Stimulated activated CD4-positive, alpha-beta T cell treated with anti-CD3 and anti-CD28 coated beads, Interleukin-1b, Interleukin-23, amount 100 ng/mL, for 4 hours (primary cell): ENCODE measurements at places on chromosomes 16 and 17.

- no peak for DNase-seq
Observed at GRCh38 chr16:3173892-3174617, 13.9 kb upstream of the OR1F1 start.

GRCh38 chr16:10679921-10680320 lies 14.8 kb downstream of the TEKT5 start:
- DNase-seq = no peak

- DNase-seq = no peak
Observed at GRCh38 chr16:50011707-50012106, 13.3 kb upstream of the CNEP1R1 start.

- no peak for DNase-seq
Observed at GRCh38 chr16:66069587-66069986, 296.9 kb upstream of the CDH5 start.

DNA sequence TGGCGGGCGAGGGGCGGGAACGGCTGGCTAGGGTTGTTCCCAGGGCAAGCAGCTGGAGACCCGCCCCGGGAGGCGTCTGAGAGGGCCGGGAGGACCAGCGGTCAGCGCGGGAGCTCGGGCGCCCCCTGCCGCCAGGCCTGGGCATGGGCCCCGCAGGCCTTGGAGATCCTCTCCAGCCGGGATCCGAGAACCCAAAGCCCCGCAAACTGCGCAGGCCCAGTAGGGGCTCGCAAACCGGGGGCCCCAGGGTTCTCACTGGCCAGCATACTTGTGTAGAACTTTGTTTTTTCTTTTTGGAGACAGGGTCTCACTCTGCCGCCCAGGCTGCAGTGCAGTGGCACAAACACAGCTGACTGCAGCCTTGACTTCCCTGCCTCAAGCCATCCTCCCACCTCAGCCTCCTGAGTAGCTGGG lies 20.8 kb upstream of the ZNF423 start:
- DNase-seq = no peak

DNA sequence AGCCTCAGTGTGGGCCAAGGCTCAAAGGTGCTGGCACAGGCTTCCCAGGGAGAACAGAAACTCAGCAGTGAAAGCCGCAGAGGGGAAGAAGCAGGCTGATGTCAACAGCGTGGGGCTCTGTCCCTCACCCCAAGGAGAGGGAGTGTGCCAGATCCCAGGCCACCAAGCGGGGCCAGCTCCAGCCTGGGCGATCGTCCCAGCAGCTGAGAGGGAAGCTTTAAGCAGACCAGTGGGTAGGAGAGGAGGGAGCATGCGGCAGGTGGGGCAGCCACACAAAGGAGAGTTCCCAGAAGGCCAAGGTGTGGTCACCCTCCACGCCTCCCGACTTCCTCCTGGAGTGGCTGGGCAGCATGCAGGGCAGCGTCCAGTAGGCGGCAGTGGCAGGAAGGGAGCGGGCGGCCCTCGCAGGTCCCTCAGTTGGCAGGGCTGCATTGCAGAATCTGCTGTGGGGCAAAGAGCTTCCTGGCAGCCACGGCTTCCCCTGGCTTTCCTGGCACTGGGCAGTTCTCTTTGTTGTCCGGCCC lies 6.0 kb downstream of the SYNGR2 start:
- no peak for DNase-seq

DNA sequence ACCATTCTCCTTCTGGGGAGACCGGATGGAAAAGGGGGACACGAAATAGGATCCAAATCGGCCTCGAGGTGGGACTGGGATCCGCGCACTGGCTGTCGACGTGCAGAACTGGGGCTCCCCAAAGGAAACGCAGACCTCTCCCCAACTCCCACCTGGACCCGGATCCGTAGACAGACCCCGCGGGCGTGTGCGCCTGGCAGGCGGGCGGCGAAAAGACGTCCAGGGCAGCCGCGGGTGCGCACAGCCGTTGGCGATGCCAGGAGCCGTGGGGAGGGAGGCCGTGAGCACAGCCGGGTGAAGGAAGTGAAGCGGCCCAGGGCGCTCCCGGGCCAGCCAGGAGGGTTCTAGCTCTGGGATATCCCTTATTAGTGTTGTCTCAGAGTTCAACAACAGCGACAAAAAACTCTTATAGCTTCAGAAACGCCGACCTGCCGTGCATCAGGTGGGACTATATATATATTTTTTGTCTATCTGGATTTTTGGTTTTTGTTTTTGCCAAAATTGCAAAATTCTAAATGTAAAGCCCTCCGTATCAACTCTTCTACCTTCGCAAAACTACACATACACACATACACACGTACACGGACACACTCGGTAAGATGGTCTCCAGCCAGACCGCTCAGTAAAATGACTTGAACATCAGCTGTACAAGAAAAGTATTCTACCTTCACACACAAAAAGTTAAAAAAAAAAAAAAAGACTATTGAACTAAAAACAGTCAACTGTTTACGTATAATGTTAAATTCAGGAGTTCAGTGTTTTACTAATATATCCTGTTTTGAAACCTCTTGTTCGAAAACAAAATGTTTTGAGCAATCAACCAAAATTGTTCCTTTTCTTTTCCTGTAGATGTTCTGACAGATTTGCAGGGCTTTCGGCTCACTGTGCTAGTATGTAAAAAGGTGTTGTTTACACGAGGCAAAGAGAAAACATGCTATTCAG lies 5.2 kb upstream of the AATF start:
- no peak for DNase-seq

- no peak for DNase-seq
Observed at GRCh38 chr17:44541884-44542581, 15.3 kb upstream of the FZD2 start.

DNA sequence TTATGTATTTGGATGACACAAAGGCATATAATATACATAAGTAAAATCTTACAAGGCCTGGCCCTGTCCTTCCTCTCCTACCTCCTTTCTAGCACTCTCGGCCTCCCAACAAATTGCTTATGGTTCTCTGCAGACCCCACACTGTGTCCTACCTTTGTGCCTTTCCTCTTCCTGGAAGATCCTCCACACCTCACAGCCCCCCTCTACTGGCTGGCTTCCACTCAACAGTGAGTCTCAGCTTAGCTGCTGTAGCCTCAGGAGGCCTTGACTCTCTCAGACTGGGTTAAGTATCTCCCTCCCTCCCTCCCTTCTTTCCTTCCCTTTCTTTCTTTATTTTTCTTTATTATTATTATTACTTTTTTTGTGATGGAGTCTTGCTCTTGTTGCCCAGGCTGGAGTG lies 8.3 kb upstream of the SLC52A1 start:
- no peak for DNase-seq

DNA sequence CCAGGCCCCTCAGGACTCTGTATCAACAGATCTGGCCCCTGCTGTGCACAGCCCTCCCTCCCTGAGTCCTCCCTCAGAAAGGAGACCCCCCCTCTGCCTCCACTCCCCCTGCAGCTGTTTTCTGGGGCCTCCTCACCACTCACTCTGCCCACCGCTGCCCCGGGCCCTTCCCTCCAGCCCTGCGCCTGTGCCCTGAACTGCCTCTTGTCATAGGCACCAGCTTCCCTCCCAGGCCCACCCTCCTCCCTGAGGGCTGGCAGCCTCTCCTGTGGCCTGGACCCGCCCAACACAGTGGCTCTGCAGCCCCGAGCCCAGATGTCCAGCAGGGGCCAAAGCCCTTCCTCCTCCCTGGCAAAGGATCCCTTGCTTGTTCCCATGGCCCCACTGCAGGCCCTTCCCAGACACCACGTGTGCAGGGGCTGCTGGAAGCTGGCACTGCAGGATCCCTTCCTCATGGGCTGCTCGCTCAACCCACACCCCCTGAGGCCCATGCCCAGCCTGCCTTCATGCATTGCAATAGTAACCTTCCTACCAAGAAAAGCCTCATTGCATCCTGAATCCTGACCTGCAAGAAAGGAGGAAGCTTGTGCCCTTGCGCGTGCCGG lies 25.8 kb downstream of the GNPTG start:
- DNase-seq = no peak

DNA sequence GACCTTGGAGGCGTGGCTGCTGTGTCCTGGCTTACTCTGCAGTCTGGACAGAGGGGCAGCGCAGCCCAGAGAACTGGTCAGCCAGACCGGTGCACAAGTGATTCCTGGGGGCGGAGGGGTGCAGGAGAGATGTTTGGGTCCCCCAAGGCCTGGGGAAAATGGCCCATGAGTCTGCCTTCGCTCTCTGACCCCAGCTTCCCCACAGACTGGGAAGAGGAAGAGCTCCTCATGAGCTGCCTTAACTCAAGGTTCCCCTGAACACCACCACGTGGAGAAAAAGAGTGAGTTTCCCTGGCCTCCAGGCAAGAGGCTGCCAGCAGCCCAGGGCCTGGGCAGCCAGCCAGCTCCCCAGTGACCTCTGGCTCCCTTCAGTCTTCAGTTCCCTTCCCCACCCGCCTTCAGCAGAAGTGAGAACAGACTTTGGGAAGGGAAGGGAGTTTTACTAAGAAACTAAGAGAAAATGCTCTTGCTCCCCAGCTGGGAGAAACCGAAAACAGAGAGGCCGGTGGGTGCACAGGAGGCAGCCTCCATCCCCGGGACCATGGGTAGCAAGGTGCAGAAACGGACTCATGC lies 2.0 kb upstream of the C17orf99 start:
- no peak for DNase-seq

DNA sequence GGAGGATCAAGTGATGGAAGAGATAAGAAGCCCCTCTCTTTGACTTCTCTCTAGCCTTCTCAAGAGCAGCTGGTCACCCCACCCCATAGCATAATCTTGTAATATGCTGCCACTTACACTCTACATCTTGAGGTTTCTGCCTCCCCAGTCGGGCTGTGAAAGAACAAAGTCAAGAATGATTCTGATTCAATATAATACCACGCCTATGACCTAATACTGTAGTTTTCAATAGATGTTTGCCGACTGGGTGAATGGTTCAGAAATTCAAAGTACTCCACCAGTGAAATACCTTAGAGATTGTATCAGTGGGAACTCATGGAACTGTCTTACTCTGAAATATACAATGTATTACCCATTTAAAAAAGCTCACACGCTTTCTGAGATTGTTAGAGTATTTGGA lies 93.0 kb upstream of the ZFHX3 start:
- DNase-seq = no peak

- no peak for DNase-seq
Observed at GRCh38 chr16:11289202-11289601, 8.1 kb upstream of the PRM1 start.

GRCh38 chr17:66715745-66716156 lies 119.2 kb upstream of the CACNG5 start:
- no peak for DNase-seq

- no peak for DNase-seq
Observed at GRCh38 chr17:77087650-77088454, 52.9 kb upstream of the SEC14L1 start.

- DNase-seq = no peak
Observed at GRCh38 chr16:8782673-8783072, 14.8 kb downstream of the TMEM186 start.

GRCh38 chr16:23398987-23399805 lies 53.8 kb downstream of the COG7 start:
- no peak for DNase-seq

- DNase-seq = no peak
Observed at GRCh38 chr17:19024101-19025078, 19.8 kb upstream of the FAM83G start.

DNA sequence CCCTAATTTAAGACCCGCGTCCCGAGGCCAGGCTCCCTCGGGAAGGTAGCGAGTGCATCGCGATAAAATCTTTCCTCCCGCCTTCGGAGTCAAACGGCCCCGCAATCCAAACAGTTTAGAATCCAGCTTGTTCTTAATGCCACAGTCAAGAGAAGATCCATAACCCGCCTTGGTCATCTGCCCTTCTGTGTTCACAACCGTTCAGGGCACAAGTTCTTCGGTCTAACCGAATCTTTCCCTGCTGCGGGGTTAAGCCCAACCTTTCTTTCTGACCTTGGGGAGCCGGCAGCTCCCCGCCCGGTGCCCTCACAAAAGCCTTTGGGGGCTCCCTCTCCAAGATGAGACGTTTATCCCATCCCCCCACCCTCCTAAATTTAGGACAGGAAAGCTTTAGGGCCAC lies 30.3 kb downstream of the CPSF4L start:
- DNase-seq = no peak

DNA sequence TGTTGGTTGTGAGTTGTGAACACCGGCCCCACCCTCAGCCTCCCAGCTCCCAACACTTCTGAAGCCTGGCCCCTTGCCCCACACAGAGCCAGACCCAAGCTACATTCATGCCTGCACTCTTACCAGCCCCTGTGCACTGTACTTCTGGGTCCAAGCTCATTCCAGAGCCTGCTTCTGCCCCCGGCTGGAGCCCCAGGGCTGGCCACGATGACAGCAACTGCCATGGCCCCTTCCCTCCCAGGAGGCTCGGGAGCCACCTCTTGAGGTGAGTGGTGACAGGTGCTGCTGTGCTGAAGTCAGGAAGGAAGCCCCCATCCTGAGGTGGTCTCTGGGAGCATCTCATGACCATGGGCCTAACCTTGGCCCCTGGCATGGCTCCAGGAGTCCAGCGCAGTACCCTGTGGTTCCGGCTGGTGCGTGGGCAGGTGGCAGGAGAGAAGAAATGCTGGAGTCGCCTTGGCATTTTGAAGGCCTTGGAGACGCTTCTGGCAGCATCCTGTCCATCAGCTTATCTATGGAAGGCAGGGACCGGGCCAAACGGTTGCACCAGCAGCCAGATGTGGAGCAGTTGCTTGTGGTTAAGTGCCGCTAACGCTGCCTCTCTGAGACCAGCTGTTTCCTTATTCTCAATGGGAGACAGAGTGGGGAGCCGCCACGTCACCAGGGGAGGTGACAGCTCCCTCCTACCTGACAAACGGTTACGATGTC lies 3.9 kb upstream of the CDT1 start:
- DNase-seq = no peak

- DNase-seq = no peak
Observed at GRCh38 chr17:74130276-74130675, 73.2 kb upstream of the RPL38 start.

GRCh38 chr16:1701216-1701878 lies 4.6 kb upstream of the MAPK8IP3 start:
- DNase-seq = no peak
